ENCODE measurements at places on chromosomes 11 and 22.

DNA sequence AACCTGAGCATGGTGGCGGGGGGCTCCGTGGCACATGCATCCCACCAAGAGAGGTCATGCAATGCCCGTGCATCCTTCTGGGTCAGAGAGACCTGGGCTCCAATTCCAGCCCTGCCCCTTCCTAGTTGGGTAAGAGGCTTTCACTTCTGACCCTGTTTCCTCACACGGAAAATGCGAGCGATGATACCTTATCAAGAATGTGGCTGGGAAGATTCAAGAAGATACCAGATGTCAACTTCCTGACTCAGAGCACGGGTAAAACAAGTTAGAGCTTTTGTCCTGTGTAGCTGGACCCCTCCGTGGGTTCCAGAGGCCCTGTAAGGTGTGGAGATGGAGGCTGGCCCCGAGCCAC, 8.7 kb upstream of the DGKZ start:
- no peak for DNase-seq

- no peak for DNase-seq
Observed at GRCh38 chr22:43118953-43119458, 8.5 kb downstream of the BIK start.

DNA sequence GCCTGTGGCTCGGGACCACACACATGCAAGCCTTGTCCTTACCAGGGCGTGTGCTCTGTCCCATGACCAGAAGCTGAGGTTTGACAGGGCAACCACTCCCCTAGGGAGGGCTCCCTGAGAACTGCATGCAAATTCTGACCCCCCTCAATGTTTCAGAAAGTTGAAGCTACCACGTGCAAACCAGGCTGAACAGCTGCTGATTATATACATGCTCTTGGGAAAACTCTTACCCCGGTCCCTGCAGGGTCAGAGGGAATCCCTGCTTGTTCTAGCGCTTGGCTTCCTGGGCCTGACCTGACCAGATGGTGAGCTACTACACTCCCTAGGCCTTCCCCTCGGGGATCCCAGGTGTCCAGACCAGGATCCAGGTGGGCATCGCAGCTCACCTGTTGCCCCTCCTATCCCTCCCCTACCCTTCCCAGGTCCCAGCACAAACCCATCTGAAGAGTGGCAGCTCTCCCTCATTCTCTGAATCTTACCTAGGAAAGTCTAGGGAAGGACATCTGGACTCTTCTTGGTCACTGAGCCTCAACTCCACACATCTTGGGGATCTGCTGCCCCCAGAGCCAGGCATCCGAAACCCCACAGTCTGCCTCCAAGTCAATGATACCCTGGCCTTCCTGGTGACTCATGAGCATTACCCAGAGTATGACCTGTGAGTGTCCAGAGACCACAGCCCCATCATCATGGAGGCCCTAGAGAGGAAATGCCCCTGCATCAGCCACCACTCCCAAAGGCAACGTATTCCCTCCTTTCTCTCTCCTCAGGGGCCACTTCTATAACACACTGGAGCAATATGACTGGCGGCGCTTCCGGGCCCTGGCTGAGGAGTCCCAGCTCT, 61.5 kb downstream of the BTG4 start:
- no peak for DNase-seq

DNA sequence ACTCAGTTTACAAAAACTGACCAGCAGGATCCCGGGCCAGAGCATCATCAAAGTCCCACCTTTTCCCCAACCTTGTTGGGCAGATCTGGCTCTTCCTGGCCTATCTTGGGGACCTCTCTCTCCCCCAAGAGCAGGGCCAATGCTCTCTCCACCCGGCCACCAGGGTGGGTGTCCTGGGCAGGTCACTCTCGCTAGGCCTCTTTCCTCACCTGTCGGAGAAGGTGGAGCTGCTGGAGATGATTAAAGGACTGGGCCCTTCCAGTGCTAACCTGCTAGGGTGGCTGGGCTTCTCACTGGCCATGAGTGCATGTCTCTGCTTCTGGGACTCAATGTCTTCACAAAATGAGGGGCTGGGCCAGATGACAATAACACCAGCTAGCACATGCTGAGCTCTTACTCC, 2.9 kb upstream of the CAPN5 start:
- no peak for DNase-seq
